Gastrocnemius medialis (tissue), 4 donors: ENCODE measurements at places on chromosomes 2 and 18. TPM values are rescaled to one million over a fixed set of nuclear protein-coding genes. Genes with fewer than 3 reads are reported as not detected.

DNA sequence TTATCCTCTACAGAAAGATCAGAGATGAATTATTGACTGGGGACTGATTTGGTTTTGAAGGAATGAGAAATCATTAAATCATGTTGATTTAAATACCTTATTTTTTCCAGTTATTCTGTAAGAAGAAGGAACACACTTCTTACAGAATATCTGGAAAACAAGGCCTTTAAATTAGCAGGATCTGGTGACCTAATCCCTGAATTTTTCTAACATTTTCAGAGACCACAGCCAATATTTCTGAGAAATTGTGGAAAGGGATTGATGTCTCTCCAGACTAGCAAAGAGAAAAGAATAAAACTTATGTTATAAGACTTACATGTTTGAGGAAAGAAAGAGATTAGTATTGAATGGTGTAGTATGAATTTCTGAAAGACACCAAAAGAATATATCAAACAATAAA lies 104.0 kb downstream of the KCNE4 start:
- no peak for DNase-seq

GRCh38 chr2:144370937-144371584 lies 148.9 kb downstream of the ZEB2 start:
- DNase-seq: no peak

- DNase-seq: no peak
Observed at GRCh38 chr2:206063635-206064034, 22.3 kb downstream of the INO80D start.

DNA sequence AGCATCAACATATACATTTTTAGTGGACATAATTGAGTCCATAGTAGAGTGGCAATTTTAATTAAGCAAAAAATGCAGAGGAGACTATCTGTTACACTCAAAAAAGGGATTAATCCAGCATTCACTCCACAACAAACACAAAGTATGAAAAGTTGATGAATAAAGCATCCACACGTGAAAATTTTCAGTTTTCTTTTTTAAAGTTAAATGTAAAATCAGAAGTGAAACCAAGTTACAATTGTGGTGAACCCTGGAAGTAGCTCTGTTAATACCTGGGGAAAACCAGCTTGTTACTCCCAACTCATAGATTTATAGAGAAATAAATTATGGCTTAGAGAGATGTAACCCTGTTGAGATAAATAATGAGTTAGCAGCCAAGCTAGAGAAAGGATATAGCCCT lies 807.8 kb downstream of the TRIB2 start:
- DNase-seq: no peak

GRCh38 chr2:21220930-21221329 lies 97.2 kb downstream of the TDRD15 start:
- DNase-seq: no peak

CHRNG gene
- total RNA-seq: 13.6 TPM

CCDC121 gene
- 1.1 TPM for total RNA-seq

PLGLB1 gene
- total RNA-seq: 4.3 TPM

- no peak for DNase-seq
Observed at GRCh38 chr2:151668737-151669136, 65.5 kb downstream of the NEB start.
